ENCODE measurements at places on chromosomes 11 and 22. TPM values are rescaled to one million over a fixed set of nuclear protein-coding genes. Genes with fewer than 3 reads are reported as not detected.

C11orf42 gene
- not detected for total RNA-seq

- DNase-seq: no peak
Measured at GRCh38 chr11:66970807-66971442, 4.2 kb upstream of the C11orf86 start.

DNA sequence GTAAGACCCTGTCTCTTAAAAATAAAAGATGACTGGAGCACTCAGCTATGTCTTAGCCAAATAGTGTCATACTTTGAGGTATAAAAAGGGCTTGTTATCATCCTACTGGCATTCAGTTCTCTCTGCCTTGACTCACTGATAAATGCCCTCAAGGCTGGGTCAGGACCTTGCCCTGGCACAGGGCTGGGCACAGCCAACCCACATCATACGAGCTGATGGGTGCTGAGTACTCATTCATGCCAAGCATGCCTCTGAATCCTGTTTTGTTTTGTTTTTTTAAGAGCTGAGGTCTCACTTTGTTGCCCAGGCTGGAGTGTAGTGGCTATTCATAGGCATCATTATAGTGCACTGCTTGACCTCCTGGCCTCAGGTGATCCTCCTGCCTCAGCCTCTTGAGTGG lies 1.9 kb downstream of the SMTNL1 start:
- DNase-seq: no peak

DNA sequence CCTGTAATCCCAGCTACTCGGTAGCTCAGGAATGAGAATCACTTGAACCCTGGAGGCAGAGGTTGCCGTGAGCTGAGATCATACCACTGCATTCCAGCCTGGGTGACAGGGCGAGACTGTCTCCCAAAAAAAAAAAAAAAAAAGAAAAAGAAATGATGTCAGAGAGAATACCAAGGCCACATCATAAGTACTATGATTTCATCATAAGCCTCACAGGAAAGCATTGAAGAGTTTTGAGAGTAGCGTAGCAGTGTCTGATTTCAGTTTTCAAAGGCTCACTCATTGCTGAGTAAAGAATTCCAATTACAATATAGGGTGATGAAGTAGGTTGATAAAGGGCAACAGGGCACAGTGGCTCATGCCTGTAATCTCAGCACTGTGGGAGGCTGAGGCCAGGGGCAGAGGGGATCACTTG lies 88.8 kb downstream of the MRTFA start:
- DNase-seq: no peak

UBQLN3 gene
- total RNA-seq: not detected

- no peak for DNase-seq
Measured at GRCh38 chr11:95734009-95734572, 55.5 kb downstream of the FAM76B start.

GLYAT gene
- not detected for total RNA-seq

APOBEC3H gene
- total RNA-seq: not detected

DNA sequence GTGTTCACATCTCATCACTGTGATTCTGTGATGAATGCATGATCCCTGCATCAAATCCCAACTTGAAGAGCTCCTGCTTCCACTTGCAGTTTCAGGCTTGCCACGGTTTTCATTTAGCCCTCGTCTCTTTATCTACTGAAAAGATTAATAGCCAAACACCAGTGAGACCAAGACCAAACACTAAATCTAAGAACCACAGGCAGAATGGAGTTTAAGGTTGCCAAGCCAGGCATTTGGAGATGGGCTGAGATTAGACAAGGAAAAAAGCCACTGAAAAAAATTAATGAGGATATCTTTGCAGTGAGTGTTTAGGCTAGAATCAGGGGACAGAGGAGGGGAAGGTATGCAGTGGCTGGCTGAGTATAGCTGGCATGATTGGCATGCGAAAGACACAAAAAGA lies 227.2 kb upstream of the BLID start:
- no peak for DNase-seq

TRIM64C gene
- total RNA-seq: not detected

DNA sequence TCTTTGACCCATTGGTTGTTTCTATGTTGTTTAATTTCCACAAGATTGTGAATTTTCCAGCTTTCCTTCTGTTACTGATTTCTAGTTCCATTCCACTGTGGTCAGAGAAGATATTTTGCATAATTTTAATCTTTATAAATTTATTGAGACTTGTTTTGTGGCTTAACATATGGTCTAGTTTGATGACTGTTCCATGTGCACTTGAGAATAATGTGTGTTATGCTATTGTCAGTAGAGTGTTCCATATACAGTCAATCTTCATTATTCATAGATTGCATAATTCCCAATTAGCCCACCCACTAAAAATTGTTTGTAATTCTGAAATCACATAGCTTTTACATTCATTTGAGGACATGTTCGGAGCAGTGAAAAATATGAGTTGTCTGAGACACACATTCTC lies 346.1 kb upstream of the DDI1 start:
- no peak for DNase-seq

- DNase-seq: peak; percentile 90
Measured at GRCh38 chr22:18001040-18001893, 23.1 kb downstream of the MICAL3 start.

SLC22A12 gene
- total RNA-seq: not detected

TOLLIP gene
- total RNA-seq: 67.5 TPM

DNA sequence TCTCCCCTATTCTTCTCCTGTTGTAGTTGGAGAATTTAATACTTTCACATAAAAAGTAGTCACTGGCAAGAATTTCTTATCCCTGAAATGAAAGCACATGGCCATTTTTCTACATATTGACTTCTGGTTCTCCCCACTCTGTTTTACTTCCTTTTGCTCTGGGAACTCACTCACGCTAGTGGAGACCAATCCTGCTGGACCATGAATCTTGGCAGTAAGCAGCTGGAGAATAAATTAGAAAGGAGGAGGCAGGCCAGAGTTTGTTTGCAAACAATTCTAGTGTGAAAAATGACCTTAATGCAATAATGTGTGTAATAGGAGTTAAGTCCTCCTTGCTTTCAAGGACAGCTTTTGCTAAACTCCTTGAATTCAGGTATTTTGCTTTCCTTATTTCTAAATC lies 412.3 kb upstream of the CHORDC1 start:
- DNase-seq: no peak

SCGB1D1 gene
- total RNA-seq: not detected

DNA sequence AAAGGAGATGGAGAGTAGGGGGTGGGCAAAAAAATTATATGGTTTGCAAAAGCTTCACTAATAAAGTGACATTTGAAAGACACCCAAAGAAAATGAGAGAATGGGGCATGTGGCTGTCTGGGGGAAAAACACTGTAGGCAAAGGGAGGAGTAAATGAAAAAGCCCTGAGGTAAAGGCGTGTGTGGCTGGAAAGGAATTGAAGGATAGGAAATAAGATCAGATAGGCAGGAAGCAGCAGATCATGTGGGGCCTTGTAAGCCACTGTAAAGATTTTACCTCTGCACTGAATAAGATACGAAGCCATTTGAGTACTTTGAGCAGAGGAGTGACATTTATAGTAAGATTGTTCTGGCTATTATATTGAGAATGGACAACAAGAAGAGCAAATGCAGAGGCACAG lies 49.8 kb upstream of the FDX1 start:
- no peak for DNase-seq

GRCh38 chr11:78138694-78139421 lies 568 bp downstream of the ALG8 start:
- no peak for DNase-seq

- DNase-seq: no peak
Measured at GRCh38 chr22:47390026-47390970, 627.8 kb downstream of the TBC1D22A start.

- DNase-seq: peak; percentile 48
Measured at GRCh38 chr22:41368543-41369423, 13.0 kb upstream of the TEF start.

TAGLN gene
- total RNA-seq: 6.1 TPM

DNA sequence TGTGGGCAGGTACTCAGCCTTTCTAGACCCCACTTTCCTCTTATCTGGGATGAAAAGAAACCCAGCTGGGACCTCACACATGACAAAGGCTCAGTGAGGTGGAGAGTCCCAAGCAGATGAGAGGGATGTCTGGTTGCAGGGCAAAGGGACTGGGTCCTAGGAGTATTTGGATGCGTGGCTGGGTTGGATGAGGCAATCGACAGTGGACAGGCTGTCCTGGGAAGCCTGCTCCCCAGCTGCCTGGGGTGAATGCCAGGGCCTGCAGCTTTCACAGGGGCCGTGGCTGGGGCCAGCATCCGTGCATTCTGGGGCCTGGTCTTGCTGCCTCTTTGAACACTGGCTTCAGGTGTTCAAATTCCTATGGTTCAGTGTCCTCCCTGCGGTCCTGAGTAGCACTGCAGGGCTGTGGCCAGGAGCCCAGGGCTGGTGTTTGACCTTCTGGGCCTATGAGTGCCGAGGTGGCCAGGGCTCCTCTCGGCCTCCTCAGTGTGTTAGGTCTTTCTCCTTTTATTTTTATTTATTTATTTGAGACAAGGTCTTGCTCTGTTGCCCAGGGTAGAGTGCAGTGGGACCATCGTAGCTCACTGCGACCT lies 65.3 kb downstream of the MCM5 start:
- DNase-seq: no peak

- no peak for DNase-seq
Measured at GRCh38 chr11:79697905-79698304, 257.1 kb upstream of the TENM4 start.

DNA sequence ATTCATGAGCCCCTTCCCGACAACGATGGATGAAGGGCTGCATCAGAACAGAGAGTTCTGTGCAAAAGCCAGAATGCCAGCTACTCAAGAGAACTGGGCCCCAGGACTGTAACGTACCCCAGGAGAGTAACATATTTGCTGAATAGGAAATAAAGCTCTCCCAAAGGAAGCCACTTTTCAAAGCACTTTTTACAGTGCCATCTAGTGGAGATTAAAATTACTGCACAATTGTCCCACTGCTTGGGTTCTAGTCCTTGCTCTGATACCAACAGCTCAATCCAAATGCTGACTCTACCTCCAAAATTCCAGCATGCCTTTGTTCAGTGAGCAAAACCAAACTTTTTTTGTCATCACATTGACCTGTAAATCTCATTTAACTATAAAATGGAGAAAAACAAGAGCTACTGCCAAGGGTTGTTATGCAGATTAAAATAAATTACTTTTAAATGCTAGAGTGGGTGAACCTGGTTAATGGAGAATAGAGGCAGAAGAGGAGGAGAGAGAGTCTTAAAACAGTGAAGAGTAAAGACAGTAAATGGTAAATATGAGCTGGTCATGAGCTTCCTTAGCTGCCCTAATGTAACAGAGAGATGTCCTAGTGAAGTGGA lies 87.6 kb upstream of the FSHB start:
- DNase-seq: no peak

DNA sequence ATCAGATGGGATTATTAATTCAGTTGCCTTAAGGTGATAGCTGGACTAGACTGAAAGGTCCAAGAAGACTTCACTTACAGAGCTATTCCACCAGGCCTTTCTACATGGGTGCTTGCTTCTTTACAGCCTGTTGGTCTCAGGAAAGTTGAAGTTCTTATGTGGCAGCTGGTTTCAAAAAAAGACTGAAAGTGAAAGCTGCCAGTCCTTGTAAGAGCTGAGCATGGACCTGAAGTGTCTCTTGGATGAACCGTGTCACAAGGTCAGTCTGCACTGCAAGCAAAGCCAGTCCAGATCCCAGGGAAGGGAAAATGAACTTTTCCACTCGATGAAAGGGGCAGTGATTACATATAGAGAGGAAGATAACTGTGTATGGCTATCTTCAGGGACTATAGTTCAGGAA lies 201.5 kb upstream of the LUZP2 start:
- DNase-seq: no peak

OR8A1 gene
- total RNA-seq: not detected

DNA sequence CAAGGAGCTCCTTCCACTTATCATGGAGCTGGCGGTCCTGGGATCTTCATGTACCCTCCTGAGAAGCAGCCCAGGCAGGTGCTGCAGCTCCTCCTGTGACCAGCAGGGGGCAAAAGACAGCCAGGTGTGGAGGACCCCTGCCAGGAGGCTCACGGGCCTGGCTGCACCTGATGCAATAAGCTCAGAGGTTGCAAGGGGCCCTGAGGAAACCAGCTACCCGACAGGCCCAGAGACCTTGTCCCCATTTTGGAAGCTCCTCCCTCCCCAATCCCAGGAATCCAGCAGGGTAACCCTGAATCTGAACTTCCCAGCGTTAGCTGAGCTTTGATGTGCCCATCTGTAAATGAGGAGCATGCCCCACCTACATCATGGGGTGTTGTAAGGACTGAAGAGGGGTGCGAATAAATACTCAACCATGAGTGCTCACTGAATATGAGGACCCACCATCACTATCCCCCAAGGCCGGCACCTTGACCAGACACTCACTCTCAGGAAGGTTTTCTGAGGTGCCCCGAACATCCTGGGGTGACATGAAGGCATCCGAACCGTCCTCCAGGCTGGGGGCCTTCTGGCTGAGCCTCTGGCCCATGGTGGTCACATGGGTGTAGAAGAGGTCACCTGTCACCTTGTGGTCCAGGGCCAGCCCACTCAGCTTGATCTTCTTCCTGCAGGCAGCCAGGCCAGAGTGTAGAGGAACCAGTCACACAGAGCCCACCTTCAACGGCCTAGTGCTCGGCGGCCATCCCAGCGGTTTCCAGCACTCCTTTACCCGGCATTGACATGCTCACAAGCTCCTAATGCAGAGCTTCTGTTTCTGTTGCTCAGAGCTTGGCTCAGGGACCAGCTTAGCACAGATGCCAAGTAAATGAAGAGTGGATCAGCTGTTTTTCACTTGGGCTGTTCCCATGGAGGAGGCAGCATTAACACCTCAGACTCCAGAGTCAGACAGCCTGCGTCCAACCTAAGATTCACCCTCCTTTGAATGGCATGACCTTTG lies 21.7 kb downstream of the SLC43A1 start:
- DNase-seq: peak; percentile 62

DNA sequence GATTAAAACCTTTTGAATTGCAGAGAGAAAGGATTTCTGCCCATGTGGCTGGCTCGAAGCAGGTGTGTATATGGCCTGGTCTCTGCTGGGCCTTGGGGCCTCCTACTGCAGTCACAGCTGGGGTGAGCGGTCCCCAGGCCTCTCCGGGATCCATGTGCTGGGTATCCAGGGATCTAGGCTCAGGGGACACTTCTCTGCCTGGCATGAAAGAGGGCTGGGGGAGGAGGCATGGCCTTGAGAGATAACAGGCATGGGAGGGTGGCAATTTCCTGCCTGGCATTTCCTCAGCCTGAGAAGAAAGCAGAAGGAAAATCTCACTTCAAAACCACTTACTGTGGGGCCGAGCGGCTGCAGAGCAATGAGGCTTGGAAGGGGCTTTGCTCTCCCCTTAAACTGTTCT lies 20.3 kb upstream of the PARVG start:
- no peak for DNase-seq

DNA sequence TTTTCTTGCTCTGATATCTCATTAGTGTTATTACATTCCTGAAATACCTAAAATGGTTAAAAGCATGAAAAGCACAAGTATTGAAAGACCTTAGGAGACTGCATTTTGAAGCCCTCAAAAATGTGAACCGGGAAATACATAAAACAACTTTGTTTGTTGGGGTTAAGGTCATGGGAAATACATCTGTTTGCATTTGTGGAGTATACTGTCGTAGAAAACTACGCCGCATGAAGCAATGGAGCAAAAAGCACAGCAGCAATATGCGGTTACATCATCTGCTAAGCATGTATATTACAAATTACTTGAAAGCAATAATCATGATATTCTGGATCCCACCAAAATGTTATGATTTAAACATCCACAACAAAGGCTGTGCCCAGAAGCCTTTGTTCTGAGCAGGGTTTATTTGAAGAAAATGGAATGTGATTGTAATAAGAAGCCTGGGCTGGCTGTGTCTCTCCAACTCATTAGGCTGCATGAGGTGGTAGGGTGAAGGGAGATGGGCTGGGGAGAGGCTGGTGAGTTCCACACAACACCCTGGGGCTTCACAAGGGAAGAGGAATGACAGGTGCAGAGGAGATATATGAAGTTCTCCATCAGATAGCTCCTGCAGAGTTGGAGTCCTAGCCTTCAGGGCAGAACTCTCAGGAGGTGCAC lies 64.7 kb upstream of the LIN7C start:
- no peak for DNase-seq
